ENCODE measurements at places on chromosomes 7 and 10. TPM values are rescaled to one million over a fixed set of nuclear protein-coding genes. Genes with fewer than 3 reads are reported as not detected.

DNA sequence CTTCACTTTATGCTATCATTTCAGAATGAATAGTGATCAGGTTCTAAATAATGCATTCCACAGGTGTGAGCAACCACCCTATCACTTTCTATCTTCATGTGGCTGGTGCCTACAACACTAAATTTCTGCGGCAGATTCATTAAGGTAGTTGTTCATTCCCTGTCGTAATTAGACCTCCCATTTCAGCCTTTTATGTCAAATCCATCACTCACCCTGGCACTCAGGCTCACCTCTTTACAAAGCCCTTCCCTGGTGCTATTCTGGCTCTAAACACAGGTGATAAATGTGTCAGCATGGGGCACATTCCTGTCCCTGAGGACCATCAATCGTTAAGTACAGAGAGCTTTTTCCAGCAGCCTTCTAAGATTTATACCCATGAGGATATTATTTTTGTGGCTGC is 300.0 kb upstream of the C7orf33 start:
- H3K4me1 ChIP-seq = no peaks in the 10 kb centered on the region
- no peaks in the 10 kb centered on the region for H3K36me3 ChIP-seq
- DNase-seq = no peak
- no peak overlapping the region for H3K4me3 ChIP-seq
- no peak overlapping the region for H3K27ac ChIP-seq

- no peaks in the 10 kb centered on the region for H3K27me3 ChIP-seq
- H3K4me1 ChIP-seq = no peaks in the 10 kb centered on the region
- no peaks in the 10 kb centered on the region for H3K36me3 ChIP-seq
- no peak for DNase-seq
- H3K4me3 ChIP-seq = no peak overlapping the region
Observed at GRCh38 chr7:48147078-48147591, 24.1 kb upstream of the ABCA13 start.

- no peak overlapping the region for H3K27ac ChIP-seq
- H3K4me3 ChIP-seq = no peak overlapping the region
- H3K27me3 ChIP-seq = no peaks in the 10 kb centered on the region
- H3K4me1 ChIP-seq = no peaks in the 10 kb centered on the region
- no peak for DNase-seq
Observed at GRCh38 chr10:58177362-58177947, 90.2 kb downstream of the IPMK start.

The SDK1 gene
- 0.49 TPM for total RNA-seq

The ZNF775 gene
- 5.4 TPM for total RNA-seq

The PLXDC2 gene
- total RNA-seq = 1.5 TPM

The MPP7 gene
- total RNA-seq = 9.7 TPM

The AQP1 gene
- not detected for total RNA-seq

All from naive thymus-derived CD4-positive, alpha-beta T cell (primary cell).